Activated CD4-positive, alpha-beta T cell treated with anti-CD3 and anti-CD28 coated beads, Interleukin-2, amount 50 U/mL, for 16 hours (primary cell): ENCODE measurements at places on chromosomes 3 and 15.

GRCh38 chr15:35671197-35671596 lies 125.2 kb upstream of the DPH6 start:
- DNase-seq, result no peak

GRCh38 chr15:76098685-76099084 lies 38.9 kb downstream of the TMEM266 start:
- DNase-seq, result no peak

- DNase-seq, result no peak
These were observed 145.7 kb downstream of the TLE3 start for GRCh38 chr15:69951898-69952555.

DNA sequence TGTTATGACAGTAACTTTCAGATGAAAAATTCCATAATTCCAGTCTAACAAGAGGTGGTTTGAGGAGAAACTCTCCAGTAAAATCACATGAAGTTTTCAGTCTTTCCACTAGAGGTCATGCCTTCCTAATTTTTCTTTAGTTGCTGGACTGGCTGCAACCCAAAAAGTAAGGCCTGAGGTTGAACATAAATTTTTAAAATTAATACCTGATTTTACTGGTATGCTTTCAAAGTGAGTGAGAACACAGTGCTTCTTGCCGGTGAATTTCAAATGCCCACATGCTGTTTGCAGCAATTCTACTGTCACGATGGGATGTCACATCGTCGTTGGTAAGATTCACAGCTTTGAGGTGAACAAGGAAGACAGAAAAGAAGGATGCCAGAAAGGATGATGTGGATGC lies 89.0 kb upstream of the FGF12 start:
- DNase-seq, result peak; percentile 57

GRCh38 chr3:15520185-15520584 lies 1.3 kb downstream of the COLQ start:
- DNase-seq, result no peak

DNA sequence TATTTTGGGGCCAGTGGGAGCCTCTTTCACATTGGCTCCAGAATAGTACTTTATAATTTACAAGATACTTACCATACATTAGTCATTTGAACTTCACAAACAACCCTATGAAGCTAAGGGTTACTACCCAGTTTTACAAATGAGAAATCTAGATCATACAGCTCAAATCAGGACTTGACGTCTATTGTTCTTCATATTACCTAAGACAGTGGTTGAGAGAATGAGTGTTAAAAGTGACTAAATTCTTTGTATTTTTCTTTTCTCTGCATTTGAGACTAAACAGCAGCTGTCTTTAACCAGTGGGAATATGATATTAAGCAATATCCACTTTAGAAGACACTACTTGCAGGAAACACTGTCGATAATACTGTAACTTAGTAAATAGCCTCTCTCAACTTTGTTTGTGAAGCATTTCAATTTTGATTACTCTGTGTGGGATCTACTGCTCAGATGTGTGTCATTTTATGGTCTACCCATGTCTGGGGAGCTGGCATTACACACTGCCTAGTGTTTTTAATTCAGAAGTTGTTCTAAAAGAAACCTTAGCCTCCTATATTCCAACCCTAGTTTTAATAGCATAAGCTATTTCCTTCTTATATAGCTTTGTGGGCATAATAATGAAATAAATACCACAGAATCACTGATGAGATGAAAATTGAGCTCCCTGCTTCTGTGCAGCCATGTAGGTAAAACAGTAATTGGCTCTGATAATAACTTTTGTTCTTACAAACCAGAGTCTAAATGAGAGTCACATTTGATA lies 45.9 kb downstream of the IQCH start:
- peak; percentile 52 for DNase-seq

GRCh38 chr3:45211466-45212094 lies 14.5 kb downstream of the TMEM158 start:
- no peak for DNase-seq

- DNase-seq, result peak; percentile 20
These were observed 57.8 kb upstream of the TGFBR2 start for GRCh38 chr3:30548600-30548999.

- no peak for DNase-seq
These were observed 130.6 kb upstream of the MEF2A start for GRCh38 chr15:99435113-99435695.

DNA sequence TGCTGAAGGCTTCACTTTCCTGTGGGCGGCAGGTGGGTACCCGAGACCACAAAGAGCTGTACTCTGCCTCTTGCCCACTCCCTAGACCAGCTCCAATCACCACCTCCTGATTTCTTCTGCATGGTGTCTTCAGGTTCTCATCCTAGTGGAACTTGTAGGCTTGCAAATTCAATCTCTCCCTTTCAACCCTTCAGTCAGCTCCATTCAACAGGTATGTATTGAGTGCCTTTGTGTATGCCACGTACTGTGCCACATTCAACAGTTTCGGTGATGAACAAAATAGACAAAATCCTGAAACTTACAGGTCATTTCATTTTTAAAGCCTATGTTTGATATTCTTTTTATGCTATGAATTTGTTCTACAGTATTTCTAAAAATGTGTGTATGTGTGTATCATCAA lies 5.4 kb upstream of the CLDN11 start:
- no peak for DNase-seq

DNA sequence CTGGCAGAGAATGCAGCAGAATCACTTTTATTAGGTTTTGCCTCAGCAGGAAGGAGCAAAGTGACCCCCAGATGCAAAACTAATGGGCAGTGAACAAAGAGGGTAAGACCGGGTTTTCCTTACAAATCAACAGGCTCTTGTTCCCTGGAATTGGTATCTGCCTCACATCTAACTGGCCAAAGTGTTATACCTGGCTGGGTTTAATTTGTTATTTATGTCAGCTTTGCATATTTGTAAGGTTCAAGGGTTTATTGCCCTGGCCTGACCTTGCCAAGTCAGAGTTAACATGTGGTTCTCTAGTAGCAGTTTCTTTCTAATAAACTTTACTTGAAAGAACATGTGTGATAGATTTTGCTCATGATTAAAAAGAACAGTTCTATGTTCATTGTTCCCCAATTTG lies 431.7 kb upstream of the NR2F2 start:
- DNase-seq, result no peak

DNA sequence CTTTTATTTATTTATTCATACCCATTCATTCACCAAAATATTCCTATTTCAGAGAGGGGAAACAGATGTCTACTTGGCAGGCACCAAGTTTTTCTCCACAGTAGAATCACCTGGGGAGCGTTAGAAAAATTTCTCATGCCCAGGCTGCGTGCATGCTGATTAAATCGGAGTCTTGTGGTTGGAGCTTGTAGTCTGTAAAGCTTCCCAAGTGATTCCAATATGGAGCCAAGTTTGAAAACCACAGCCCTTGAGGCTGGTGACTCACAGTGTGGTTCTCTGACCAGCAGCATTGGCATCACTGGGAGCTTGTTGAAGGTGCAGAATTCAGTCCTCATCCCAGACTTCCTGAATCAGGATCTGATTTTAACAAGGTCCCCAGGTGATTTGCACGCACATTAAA lies 49.7 kb downstream of the PDHB start:
- no peak for DNase-seq

DNA sequence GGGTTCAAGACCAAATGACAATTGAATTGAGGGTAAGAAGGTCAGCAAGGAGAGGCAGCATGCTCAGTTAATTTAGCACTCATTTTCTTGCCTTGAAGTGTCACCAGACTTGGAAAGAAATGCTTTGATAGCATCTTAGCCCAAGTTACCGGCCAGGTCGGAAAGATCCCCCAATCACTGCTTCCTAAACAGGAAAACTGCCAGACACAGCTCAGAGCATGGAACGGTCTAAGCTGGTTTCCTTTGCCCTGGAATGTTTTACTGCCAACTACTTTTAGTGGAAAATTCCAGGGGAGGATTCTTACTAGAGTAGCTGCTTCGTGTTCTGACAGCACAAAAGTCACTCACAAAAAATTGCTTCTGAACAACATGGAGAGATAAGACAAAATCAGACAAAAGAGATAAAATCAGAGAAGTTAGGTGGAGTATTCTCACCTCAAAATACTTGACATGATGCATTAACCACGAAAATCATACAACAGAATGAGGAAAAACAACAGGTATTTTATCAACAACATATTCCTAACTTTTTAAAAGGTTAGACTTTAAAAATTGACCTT lies 65.5 kb downstream of the CCR4 start:
- DNase-seq, result no peak

GRCh38 chr3:148379763-148380382 lies 317.8 kb upstream of the AGTR1 start:
- DNase-seq, result no peak

DNA sequence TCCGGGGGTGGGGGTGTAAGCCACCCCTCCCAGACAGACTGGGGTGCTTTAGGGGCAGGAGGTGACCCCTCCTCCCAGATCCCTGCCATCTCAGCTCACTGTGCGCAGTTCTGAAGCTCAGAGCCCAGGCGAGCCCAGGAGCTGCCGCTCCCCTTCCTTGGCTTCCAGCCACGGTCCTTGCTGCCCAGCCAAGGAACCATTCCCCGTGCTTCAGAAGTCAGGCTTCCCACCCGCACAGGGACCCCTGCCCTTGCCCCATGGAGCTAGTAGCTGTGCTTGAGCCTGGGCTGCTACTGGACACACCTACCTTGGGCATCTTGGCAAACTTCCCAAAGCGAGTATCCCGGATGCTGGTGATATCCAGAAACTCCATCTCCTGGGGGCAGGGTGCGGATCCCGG lies 4.8 kb downstream of the PLCB2 start:
- DNase-seq, result no peak

- DNase-seq, result no peak
These were observed 405.4 kb upstream of the TBL1XR1 start for GRCh38 chr3:177602601-177603147.

- no peak for DNase-seq
These were observed 53.0 kb downstream of the ZNF148 start for GRCh38 chr3:125322166-125322565.

GRCh38 chr15:74212494-74212893 lies 9.9 kb upstream of the STRA6 start:
- DNase-seq, result no peak

- peak; percentile 5 for DNase-seq
These were observed 81.7 kb downstream of the WNT5A start for GRCh38 chr3:55405436-55405835.

DNA sequence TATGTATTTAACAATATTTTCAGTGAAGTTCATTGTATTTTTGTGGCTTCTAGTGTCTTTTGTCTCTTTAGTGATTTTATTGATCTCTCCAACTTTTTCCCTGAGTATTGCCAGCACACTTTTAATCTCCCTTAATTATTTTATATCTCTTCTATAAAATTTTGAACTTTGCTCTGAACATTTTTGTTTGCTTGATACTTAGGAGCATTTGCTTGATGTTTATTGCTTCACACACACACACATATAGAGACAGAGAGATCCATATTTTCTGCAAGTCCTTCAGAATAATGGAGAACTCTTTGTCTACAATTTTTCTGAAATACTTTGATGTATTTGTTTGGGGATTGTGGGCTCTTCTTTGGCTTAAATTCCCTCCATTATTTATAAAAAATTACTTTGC lies 213.8 kb downstream of the SLC9A9 start:
- no peak for DNase-seq

DNA sequence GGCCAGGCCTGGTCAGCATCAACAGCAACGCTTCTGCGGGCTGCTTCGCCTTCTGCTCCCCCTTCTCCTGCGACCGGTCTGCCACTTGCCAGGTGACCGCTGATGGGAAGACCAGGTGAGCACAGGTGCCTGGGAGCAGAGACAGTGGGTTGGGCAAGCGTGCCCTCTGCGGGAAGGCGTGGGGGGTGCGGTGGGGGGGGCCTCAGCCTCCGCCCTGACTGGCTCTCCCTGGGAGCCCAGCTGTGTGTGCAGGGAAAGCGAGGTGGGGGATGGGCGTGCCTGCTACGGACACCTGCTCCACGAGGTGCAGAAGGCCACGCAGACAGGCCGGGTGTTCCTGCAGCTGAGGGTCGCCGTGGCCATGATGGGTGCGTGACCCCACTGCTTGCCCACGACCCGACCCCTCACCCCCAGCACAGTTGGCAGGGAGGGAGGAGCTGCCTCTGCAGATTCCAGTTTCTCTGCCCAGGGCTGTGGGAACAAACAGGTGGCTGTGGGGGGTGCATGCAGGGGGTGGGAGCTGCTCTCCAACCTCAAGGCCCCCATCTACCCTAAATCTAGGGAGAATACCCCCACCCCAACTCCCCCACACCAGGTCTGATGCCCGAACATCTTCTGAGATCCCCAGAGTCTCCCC lies 8.8 kb downstream of the STAB1 start:
- DNase-seq, result no peak

DNA sequence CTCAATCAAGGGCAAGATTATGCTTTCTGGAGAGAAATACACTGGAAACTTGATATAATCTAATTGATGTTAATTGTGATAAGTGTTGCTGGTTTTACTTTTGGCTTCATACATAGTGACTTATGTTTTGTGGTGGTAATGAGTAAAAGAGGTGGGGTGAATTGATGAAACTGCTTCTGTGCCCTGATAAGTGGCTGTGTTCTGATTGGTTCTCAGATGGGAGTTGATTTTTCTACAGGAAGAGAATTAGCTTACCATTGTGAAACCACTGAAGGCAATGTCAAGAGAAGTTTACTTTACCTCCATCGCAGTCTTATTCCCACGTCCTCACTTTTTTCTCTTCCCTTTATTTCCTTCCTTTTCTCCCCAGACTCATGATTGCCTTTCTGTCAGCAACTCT lies 23.8 kb downstream of the TMEM45A start:
- DNase-seq, result no peak

DNA sequence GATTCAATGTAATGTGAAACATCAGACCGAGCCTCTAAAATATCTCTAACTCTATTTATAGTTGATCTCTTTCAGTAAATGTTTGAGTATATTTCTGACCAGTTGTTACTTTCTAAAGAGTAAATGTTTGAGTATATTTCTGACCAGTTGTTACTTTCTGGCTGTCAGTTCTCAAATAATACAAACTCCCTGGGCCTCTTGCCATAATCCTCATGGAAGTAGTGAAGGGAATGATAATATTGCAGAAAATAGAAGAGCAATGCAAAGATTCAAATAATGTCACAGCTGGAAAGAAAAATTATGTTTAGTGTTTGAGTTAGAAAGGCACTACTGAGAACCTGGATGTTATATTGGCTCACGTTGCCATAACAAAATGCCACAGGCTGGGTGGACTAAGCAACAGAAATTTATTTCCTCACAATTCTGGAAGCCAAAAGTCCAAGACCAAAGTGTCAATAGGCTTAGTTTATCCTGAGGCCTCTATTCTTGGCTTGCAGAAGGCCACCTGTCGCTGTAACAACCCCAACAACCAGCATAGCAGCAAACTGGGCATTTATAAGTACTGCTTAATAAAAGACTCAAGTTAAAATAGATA lies 470.6 kb upstream of the BCHE start:
- no peak for DNase-seq

- no peak for DNase-seq
These were observed 120.0 kb downstream of the SSR3 start for GRCh38 chr3:156434921-156435320.

DNA sequence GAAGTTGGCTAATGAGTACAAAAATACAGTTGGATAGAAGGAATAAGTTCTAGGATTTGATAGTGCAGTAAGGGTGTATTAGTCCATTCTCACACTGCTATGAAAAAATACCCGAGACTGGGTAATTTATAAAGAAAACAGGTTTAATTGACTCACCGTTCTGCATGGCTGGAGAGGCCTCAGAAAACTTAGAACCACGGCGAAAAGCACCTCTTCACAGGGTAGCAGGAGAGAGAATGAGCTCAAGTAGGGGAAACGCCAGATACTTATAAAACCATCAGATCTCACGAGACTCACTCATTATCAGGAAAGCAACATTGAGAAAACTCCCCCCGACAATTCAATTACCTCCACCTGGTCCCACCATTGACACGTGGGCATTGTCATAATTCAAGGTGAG lies 483.3 kb downstream of the TUSC7 start:
- DNase-seq, result no peak

- no peak for DNase-seq
These were observed 6.8 kb downstream of the CYP8B1 start for GRCh38 chr3:42868841-42869240.
